ENCODE measurements at places on chromosomes 13 and 19. TPM values are rescaled to one million over a fixed set of nuclear protein-coding genes. Genes with fewer than 3 reads are reported as not detected.

SAFB gene
- 86.4 TPM for total RNA-seq

GRCh38 chr13:42760951-42761350 is 20.4 kb upstream of the FAM216B start:
- DNase-seq = no peak

PSG7 gene
- not detected for total RNA-seq

GRCh38 chr19:5170329-5170745 is 170.3 kb downstream of the PTPRS start:
- DNase-seq = no peak

RNF225 gene
- total RNA-seq = not detected

- DNase-seq = no peak
These were observed 227.4 kb downstream of the LHFPL6 start for GRCh38 chr13:39375601-39376000.

ERICH4 gene
- total RNA-seq = not detected

CPAMD8 gene
- total RNA-seq = 4.9 TPM

THSD1 gene
- total RNA-seq = 12.2 TPM

SULT2A1 gene
- total RNA-seq = not detected

ATP4B gene
- not detected for total RNA-seq

PSG2 gene
- not detected for total RNA-seq

NAXD gene
- total RNA-seq = 25.3 TPM

GRCh38 chr19:3478409-3479176 is 1.7 kb downstream of the SMIM24 start:
- DNase-seq = no peak

AMER2 gene
- 143 TPM for total RNA-seq

GRCh38 chr13:75139291-75139690 is 342.7 kb downstream of the TBC1D4 start:
- no peak for DNase-seq

DNA sequence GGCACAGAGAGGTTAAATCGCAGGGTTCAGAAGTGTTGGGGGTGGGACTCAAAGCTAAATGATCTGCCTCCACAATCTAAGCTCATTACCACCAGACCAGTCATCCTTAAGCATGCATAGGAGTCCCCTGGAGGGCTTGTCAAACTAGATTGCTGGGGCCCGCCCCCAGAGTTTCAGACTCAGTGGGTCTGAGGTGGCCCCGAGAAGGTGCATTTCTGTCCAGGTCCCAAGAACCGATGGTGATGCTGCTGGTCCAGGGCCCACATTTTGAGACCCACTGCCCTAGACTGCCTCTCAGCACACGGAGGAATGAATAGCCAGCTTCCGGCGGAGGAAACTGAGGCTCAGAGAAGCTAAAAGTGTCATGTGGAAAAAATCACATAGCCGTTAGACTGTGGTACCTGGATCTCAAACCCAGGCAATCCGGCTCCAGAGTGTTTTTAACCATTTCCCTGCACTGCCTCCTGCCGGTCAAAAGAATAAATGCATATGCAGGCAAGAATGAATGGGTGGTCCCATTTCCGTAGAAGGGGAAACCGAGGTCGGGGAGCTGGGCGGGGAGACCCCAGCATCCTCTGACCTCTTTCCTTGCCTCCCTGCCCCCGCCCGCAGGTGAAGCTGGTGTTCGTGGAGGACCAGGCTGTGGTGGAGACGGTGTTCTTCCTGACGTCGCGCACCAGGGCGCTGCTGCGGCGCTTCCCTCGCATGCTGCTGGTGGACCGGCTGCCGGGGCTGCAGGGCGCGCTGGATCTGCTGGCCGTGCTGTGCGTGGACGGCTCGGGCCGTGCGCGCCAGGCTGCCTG is 23.8 kb downstream of the ZSWIM9 start:
- DNase-seq = no peak
